ENCODE measurements at places on chromosomes 2 and 18.
A peak's percentile ranks its signal among the peaks of the same experiment; 100 is the strongest.

DNA sequence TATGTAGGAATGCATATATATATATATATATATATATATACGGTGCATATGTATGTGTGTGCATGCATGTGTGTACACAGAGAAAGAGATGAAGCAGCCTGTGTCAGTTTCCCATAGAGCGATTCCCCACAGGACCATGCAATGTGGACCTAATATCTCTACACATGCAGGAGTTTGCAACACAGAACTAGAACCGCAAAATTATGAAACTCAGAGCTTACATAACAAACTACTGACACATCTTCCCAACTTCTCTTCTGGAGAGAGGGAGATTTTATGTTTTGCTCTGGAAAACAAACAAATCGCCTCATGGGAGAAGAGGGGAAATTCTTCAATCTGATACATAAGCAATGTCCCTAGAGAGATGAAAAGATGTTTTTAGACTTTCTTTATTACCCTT lies 377.2 kb downstream of the LRATD1 start:
- DNase-seq = no peak

- no peak for DNase-seq
These were observed 40.3 kb downstream of the OSBPL6 start for GRCh38 chr2:178234648-178235047.

DNA sequence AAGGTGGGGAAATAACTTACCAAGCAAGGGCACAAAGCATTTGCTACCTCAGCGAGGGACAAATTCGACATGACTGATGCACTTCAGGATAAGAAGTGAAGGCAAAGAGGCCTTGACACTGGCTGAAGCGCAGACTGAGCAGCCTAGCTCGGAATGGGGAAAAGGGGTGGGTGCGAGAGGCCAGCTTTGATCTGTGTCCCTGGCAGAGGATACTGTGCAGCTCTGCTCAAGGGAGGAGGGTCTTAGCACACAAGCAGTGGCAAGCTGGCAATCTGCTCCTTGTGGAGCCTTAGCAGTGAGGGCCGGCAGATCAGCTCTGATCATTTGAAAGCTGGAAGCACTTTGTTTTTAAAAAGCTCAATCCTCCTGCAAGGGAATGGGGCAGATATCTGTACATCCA lies 222.3 kb downstream of the ZBTB7C start:
- DNase-seq = no peak

GRCh38 chr2:97967216-97967592 lies 28.5 kb downstream of the TMEM131 start:
- no peak for DNase-seq

GRCh38 chr2:62408241-62408677 lies 97.7 kb downstream of the TMEM17 start:
- no peak for DNase-seq

GRCh38 chr2:9422321-9423099 lies 818 bp downstream of the ITGB1BP1 start:
- DNase-seq = peak; percentile 61

GRCh38 chr2:85601771-85602475 lies 575 bp downstream of the TMEM150A start:
- DNase-seq = peak; percentile 67

DNA sequence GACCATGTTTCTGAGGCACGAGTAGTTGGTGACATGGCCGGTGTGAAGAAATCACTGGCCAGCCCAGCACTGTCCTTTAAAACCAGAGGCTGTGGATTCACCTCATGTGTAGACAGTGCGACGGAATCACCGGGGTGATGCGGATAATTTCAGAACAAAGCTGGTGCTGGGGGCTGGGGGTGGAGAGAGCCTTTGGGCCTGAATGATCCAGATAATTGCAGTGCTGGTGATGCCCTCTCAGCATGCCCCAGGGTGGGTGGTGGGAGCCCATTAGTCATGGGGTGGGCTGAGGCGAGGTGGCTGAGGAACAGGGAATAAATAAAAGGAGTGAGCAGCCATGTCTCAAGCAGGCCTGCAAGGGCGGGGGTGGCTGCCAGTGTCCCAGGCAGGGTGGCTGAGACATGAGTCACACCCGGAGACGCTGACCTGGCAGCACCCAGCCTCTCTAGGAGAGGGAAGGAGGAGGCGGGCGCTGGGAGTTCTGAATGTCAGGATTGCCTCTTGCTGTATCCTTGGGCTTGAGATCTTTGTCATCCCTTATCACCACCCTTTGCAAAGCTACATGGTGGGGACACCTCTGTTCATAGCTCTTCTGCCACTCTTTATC lies 151.1 kb upstream of the MSH6 start:
- peak; percentile 46 for DNase-seq

DNA sequence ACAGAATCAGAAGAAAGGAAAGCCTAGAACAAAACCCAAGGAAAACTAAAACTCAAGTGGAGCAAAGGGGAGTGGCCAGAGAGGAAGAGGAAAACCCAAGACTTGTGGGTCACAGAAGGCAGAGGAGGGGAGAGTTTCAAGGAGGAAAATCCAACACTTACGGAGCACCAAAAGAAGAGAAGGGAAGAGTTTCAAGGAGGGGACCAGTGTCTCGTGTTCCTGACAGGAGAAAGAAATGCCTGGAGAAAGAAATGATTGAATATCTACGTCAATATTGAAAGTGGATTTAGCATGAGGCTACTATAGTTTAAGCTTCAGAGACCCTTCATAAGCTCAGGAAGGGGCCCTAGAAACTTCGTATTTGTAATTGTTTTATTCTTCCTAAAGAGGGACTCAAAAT lies 1.4 kb upstream of the MFSD6 start:
- DNase-seq = no peak

DNA sequence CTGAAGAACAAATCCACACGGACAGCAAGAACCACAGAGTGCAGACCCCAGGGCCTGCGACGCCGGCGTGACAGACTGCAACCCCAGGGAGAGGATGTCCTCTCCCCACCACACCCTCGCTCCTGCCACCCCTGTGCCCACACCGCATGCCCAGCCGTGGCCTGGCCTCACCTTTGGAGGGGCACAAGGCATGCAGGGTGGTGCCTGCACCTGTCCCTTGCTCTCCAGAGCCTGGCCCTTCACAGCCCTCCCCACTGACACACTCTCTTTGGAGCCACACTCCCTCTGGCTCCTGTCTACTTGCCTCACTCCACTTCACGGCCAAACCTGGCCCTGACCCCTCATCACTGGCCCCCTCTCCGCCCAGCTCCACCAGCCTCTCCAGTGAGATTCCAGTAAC lies 9.3 kb downstream of the THAP4 start:
- DNase-seq = peak; percentile 31

DNA sequence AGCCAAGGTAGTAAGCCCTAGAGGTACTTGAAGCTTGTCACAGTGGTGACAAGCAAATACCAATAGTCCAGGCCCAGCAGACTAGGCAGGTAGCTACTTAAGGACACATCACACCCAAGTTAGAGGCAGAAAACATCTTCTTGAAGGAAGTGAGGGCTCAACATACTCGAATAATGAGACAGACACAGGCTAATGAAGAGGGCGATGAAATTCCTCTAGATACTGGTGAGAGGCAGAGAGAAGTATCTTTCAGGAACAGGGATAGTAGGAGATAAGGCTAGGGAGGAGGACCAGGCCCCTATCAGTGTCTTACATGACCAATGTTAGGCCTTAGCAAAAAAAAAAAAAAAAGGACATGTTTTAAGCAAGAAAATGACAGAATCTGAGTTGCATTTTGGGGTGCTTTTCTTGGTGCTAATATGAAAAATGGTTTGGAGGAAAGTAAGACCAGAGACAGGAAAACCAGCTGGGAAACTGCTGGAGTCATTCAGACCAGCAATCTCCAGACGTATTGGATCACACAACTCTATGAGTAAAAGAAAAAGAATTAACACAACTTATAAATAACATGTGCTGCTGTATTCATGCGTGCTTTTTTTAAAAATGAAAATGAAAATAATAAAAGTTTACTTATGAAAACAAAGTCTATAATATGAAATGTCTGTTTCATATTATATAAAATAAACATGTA lies 37.7 kb downstream of the COBLL1 start:
- no peak for DNase-seq

GRCh38 chr2:54755641-54756326 lies 32.3 kb downstream of the EML6 start:
- peak; percentile 26 for DNase-seq

DNA sequence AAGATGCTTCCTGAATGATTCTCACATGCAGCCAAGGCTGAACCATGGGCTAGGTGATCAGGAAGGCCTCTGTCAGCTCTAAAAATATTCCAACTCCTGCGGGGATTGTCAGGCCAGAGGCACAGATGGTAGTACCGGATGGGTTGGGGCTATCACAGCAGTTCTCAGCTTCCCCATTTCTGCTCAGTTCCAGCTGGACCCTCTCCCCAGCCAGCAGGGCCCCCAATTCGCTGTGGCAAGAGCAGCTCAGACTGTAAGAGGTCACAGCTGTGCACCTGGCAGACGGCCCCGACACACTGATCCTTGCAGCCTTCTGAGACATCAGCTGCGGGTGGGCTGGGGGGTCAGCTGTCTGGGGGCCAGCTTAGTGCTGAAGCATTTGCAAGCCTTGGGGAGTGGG lies 43.6 kb upstream of the TCF7L1 start:
- DNase-seq = peak; percentile 10
